ENCODE measurements at places on chromosomes 2 and 18.
A peak's percentile ranks its signal among the peaks of the same experiment; 100 is the strongest.

DNA sequence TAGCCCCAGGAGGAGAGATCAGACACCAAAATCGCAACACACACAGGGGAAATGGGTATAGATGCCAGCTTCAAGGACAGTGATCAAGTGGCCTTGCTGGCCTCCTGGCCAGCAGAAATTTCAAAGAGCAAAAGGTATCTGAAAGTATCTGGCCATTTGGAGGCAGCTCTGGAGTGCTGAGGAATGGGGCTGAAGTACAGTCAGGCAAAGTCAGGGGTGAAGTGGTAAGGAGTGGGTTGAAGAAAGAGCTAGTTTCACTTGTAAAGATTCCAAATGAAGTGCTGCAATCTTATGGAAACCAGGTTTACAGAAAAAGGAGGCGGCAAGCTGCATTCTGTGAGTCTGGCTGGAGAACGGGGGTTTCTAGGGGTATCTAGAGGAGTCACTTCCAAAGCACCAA lies 19.2 kb upstream of the PCBP1 start:
- DNase-seq: no peak

GRCh38 chr2:24429197-24430074 lies 61.6 kb upstream of the NCOA1 start:
- no peak for DNase-seq

GRCh38 chr2:176781570-176782217 lies 430.9 kb upstream of the HNRNPA3 start:
- DNase-seq: no peak

DNA sequence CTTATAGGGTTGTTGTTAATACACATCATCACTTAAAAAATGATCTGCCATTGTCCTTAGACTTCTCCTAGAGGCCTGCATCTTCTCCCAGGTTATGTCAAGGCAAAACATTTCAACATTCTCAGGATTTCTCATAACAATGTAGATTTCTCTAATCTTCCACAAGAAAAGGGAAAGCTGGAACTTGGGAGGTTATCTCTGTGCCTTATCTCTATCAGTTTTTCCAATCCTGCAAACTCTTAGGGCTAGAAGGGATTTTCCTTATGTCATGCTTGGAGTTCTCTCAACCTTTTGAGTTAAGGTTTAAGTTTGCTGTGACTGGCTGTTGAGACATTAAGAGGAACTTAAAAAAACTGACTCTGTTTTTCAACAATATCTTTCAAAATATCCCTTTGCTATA lies 300.6 kb upstream of the TFPI start:
- DNase-seq: no peak

DNA sequence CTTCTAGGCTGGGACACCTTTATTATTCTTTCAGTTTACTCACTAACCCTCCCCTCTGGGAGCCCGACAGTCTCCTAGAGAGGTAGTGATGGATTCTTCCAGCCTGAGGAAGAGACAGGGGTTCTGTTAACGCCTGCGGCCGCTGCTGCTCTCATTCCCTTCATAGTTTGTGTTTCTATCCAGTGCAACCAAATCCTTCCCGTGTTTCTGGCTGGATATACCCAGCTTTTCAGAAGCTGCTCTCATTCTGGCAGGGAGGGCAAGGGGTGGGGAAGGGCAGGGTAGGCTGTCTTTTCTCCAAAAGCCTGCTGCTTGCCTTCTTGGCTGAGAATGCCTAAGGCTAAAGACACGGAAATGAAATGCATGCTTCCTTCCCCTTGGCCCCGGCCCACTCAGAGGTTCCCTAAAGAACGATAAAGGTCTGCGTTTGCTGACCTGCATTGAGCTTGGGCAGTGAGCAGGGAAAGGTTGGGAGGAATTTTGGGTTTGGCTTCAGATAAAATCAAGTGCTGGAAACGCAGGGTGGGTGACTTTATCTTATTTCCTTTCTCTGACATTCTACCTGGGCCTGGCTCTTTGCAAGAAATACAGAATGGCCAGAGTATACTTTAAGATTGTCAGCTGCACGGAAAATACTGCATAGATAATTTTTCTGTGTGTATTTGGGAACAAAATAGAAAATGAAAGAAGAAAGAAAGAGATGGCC lies 390.9 kb downstream of the NBAS start:
- DNase-seq: no peak

- DNase-seq: no peak
These were observed 484.7 kb upstream of the NRP2 start for GRCh38 chr2:205197468-205198139.

DNA sequence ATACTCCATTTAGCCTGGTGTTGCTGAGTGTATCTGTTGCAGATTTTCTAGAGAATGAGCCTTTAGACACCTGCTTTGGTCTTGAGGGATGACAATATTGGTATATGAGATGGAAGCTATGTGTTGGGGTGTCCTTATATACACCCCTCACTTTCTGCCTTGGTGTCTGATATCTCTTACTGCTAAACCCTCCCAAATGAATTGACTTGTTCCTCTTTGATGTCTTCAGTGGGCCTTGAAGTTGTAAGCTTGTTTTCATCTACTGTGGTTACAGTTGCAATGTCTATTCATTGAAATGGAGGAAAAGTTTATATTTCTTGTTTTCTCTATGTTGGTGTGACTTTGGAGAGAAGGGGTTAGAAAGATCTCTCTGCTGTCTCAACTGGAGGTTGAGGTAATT lies 18.9 kb downstream of the RAB10 start:
- no peak for DNase-seq

DNA sequence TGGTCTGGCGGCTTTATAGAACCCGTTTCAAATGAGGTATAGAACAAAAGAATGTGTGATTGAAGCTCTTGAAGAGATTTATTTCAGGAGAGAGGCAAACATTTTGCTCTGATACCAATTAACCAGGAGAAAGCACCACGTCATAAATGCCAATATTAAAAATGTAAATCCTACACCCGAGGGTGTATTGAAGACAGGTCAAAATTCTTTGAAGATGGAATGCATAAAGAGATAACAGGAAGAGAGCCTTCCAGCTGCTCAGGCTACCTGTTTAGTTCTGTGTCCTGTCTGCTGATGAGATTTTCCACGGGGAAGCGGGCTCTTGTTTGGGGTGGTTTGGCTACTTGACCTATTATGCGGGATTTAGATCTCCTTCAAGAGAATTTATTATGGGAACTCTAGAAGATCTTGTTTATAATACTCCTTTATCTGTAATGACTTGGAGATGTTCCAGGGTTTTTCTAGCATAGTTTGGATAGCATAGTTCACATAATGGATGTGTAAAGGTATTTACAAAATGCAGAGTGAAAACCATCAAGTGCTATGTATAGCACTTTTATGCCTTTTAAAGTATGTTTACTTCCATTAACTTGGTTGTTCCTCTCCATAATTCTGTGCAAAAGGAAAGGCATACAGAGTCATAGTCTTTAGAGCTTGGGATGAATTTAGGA lies 204.5 kb upstream of the SPRED2 start:
- DNase-seq: no peak

- DNase-seq: no peak
These were observed 32.3 kb downstream of the ITGB1BP1 start for GRCh38 chr2:9390991-9391390.

DNA sequence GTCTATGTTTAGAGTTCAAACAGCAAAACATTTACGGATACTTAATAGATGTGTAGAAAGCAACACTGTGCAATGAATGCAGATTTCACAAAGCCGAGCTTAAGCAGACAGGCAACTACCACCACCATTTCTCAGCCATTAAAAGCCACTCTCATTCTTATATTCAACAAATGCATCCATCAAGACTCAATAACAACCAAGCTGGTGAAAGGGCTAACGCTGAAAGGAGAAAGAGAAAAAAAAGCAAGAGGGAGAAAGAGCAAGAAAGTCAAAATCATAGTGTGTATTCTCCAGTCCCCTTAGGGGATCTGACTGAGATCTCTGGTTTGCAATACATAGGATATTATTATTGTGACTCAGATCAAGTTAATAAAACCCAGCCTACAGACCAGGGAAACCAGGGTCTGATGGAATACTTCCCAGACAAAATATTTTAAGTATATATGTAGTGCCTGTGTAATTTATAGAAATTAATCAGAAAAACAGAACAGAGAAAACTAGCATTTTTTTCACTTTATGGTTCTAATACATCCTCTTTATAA lies 14.1 kb downstream of the SATB2 start:
- no peak for DNase-seq

GRCh38 chr2:200515155-200515554 lies 5.3 kb upstream of the KCTD18 start:
- DNase-seq: no peak

GRCh38 chr2:8398040-8398668 lies 283.7 kb upstream of the ID2 start:
- DNase-seq: no peak

DNA sequence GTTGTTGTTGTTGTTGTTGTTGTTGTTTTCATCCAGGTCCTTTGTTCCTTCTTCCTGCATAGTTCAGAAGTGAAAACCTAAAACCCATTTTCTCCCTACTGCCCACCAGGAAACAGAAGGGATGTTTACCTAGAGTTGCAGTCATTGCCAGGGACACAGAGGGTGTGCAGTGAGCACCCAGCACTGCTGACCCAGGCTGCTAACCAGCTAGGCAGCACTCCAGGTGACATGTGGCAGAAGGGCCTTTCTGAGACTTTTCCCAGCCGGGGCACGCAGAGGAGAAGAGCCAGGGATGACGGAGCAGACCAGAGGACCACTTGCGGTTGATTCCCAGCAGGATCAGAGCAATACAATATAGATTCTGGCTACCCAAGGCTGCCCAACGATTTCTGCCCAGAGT lies 286.3 kb downstream of the BCL11A start:
- no peak for DNase-seq

DNA sequence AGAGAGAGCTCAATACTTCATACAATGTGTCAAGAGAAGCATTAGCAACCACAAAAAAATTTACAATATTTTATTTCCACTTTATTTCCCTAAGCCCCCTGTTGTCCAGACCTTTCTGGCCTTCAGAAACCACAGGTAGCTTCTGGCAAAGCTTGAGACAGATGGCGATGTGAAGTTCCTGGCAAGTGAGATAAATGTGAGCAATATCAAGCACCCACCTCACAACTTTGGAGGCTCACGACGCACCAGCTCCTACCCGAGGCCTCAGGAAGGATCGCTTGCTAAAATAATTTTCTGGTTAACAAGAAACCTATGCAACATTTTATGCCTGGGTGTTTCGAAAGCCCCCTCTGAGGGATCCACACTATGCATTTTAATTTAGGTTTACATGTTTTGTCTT lies 158.1 kb upstream of the CHAC2 start:
- no peak for DNase-seq

DNA sequence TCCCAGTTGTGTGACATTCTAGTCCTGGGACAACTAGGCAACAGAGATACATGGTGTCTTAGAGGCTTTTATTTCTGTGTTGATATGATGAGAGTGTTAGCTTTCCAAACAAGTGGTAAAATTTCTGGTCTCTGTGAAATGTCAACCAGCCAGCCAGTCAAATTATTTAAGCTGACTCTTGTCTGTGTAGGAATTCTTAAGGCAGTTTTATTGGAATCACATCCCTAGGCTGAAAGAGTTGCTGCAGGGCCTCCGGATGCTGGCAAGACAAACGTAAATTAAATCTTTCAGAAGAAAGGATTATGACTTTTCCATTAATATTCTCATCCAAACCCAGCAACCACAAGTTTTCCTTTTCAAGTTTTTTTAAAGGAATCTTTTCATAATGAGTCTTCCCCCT lies 44.6 kb downstream of the SERPINB7 start:
- DNase-seq: no peak

DNA sequence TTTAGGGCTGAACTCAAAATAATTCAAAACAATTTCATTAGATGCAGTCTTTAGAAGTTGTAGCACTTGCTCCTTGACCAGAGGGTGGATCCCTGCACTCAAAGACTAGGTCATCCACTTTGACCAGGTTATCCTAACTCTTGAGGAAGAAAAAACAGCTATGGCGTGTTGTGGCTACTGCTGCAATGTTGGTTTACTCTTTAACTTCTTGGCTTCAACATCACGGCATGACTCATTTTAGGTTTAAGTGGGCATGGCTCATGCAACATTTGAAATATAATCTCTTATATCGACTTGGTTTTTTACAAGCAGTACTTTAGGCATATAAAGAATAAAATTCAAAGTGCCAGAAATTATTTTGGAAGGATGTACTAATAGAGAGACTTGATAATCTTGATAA lies 35.4 kb downstream of the ANKRD29 start:
- no peak for DNase-seq

DNA sequence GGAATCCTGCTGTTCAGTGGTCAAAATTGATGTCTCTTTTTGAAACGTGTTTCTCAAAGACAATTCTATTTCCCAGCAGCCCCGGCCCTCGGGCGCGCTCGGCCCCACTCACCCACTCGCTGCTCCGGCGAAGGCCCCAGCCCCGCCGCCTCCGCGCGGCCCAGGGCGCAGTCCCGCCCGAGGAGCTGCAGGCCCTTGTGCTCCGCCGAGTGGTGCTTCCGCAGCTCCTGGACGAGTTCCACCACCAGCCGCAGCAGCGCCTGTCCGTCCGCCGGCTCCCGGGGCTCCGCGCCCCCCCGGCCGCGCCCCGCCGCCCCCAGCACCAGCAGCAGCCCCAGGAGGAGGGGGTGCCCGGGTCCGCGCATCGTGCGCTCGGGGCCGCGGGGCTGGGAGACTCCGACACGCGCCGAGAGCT lies 413 bp downstream of the ALKAL2 start:
- DNase-seq: peak; percentile 13

GRCh38 chr18:55354795-55355194 lies 233.2 kb downstream of the TCF4 start:
- DNase-seq: no peak

GRCh38 chr2:50133766-50134165 lies 898.2 kb downstream of the NRXN1 start:
- no peak for DNase-seq

DNA sequence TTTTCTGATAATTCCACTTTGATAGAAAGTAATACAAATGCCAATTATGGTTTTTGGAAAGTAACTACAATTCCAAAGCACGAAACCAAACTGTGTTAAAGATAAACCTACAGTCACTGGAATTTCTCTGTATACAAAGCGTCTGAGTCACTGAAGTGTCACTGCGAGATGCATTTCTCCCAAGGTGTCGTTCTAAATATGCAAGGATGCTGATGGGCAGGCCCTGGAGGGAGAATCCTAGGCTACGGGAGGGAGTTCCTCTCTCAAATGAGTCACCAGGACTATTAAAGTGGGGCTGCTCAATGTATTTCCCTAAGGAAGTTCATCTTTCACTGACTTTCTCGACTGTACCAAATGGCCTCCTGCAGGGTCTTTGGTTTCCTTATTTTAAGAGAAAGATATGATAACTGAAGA lies 163.8 kb upstream of the STK17B start:
- DNase-seq: no peak

DNA sequence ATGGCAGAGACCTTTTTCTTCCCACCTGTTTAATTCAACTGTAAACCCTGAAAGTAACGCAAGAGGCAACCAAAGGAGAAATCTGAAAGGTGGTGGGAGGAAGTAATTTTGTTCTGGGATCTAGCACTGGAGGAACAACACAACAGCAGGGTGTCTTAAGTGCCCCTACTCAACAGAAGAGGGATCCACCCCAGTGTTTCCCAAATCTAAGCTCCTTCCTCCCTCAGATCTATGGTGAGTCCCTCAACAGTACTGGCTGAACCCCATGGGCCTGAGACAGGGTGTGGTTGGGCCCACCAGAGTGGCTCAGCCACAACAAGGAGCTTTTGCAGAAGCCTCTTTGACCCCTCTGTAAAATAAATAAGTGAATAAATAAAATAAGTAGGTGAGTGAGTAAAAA lies 790.3 kb downstream of the ERBB4 start:
- no peak for DNase-seq

Measured in stimulated activated CD4-positive, alpha-beta T cell treated with anti-CD3 and anti-CD28 coated beads, Interleukin-4, amount 100 ng/mL, for 1 hour (primary cell).